Small intestine (tissue), 16 donors: ENCODE measurements at places on chromosomes 5 and 9.

DNA sequence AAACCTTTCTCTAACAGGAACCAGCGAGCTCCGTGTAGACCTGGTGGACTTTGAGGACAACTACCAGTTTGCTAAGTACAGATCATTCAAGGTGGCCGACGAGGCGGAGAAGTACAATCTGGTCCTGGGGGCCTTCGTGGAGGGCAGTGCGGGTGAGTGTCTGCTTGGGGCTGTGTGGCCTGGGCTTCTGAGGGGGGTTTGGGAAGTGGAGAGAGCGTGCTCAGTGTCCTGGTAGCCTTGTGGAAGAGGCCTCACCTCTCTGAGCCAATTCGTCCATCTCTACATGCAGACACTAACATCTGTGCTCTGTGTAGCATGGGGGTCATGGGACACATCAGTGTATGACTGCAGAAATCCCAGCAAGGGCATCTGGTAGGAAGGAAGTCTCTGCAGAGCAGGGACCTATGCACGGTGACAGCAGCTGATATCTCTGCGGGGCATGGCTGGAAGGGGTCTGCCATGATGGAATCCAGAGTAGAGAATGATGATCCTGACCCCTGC, 5.9 kb downstream of the FCN2 start:
- DNase-seq = no peak

- DNase-seq = no peak
Observed at GRCh38 chr9:110025551-110026170, 182.3 kb downstream of the C9orf152 start.

DNA sequence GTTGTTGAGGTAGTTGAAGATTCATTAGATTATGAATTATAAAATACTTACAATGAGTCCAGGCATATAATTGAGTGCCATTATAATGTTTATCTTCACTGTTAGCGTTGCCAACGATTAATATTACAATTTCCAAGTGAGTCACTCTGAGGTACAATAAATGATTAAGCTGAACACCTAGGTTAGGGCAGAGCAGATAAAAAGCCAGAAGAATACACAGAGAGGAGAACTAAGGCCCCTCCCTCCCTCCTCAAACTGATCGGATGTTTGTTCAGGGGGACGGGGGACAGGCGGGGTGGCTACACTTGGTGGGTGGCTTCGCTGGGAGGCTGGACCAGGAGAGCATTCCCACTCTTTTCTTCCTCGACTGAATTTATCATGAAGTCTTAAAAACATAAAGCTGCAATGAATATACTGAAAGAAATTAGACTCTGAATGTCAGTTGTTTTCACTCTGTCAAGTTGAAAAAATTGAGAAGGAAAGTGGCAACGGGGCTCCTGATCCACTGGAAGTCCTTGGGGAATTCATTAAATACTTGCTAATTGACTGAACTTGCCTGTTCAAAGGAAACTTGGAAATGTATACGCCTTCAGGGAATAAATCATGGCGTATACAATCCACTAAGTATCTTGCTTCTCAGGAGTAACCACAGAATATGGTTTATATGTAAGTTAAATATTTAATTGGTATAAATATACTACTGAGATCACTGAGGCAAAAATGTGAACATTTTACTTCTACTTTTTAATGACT, 198.1 kb downstream of the TSSK1B start:
- peak; percentile 29 for DNase-seq

DNA sequence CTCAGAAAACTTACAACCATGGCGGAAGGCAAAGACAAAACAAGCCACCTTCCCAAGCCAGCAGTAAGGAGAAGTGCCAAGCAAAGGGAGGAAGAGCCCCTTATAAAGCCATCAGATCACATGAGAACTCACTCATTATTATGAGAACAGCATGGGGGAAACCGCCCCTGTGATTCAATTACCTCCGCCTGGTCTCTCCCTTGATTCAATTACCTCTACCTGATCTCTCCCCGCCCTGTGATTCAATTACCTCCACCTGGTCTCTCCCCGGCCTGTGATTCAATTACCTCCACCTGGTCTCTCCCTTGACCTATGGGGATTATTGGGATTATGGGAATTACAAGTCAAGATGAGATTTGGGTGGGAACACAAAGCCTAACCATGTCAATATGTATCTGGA, 467.3 kb upstream of the FTMT start:
- DNase-seq = no peak

- no peak for DNase-seq
Observed at GRCh38 chr9:18126831-18127498, 347.0 kb upstream of the ADAMTSL1 start.

DNA sequence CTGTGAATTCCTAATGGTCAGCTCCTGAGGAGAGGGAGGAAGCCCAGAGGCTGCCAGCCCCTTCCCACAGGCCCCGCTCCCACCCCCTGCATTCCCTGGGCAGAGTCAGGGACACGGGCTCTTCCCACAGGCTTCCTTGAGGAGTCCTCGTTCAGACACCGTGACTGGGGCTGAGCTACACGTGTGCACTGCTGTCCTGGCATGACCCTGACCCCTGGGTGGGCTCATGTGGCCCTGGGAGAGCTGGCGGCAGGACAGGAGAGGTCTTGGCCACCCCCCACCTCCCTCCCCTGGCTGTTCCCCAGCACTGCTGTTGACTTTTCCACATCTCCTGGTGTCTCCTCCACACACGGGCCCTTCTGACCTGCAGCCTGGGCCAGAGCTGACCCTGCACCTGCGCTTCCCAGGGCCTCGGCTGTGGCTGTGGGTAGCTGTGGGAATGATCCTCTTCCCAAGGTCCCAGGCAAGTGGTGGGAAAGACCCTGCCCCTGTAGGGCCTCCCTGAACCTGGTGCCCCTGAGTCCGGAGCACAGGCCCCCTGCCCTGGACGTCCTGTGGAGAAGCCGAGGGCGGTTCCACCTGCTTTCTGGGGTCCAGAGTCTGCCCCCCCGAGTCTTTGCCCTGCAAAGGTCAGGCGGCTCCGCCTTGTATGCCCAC, 56.5 kb upstream of the NKD2 start:
- no peak for DNase-seq

DNA sequence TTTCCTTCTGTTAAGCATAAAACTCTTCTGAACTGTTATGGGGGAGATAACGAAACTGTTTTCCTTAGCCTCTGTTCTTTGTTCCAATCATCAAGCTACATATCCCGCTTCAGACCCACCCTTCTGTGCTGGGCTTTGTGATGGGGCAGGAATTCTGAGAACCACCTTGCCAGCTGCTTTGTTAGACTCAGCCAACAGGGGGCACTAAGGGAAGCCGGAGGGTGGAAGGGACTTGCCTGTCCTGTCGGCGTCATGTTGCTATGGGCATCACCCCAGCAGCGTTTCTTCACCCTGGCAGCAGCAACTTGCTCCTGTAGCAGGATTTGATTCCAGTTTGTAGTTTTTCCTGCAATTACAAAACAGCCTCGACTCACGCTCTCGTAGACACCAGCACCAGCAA, 169.1 kb downstream of the CAAP1 start:
- DNase-seq = peak; percentile 63

- DNase-seq = no peak
Observed at GRCh38 chr5:95915999-95916686, 45.5 kb downstream of the ELL2 start.

GRCh38 chr5:16593628-16594027, 23.2 kb downstream of the RETREG1 start:
- DNase-seq = no peak

GRCh38 chr5:59620535-59621212, 272.9 kb downstream of the PDE4D start:
- no peak for DNase-seq

GRCh38 chr9:14981291-14981950, 71.2 kb upstream of the FREM1 start:
- DNase-seq = no peak

DNA sequence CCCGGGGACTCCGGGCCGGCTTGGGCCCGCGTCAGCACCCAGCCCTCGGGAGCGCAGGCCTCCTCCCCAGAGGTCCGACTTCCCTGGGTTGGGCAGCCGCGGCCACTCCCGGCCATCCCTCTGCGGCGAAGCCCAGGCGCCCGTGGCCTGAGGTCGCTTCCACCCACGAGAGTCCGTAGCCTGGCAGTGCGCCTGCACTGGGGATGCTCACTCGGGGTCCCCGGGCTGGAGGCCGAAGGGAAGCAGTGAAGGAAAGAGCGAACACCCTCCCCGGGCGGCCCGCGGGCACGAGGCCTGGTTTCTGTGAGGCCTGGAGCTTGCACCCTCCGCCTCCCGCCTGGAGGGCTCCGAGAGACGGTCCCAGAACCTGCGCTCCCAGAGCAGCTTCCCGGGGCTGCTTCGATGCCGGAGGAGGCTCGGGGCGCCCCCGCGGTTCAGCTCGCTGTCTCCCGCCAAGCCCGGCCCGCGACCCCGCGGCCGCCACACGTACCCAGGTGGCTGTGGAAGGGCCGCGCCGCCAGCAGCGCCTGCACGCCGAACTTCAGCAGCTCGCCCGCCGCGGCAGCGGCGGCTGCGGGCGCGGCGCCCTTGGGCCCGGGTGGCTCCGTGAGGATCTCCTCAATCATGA, 607 bp downstream of the BARX1 start:
- no peak for DNase-seq

GRCh38 chr9:5951686-5952211, 61.1 kb downstream of the MLANA start:
- no peak for DNase-seq

- no peak for DNase-seq
Observed at GRCh38 chr5:135986891-135987401, 32.2 kb upstream of the LECT2 start.

DNA sequence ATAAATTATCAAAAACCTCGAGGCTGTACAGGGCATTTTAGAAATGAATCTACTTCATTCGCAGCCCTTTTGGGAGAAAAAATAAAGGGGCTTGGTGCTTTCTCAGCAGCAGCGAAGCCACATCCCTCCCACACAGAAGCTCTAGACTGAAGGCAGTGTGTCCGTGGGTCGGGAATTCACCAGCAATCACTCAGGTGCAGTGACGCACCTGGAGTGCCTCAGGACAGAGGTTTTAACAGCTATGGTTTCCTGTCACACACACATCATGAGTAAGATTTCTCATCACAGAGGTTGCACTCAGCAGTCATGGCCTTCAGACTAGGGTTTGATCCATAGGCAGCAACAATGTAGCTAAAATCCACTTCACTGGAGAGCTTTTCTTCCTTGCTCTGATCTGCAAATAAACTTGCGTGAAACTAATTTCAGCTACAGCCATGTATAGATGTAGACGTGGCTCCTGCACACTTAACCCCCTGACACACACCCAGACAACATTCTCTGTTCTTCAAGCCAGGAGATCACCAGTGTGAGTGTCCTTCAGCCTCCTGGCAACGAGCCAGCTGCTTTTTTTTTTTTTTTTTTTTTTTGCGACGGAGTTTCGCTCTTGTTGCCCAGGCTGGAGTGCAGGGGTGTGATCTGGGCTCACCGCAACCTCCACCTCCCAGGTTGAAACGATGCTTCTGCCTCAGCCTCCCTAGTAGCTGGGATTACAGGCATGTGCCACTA, 34.8 kb downstream of the DYNC2I2 start:
- DNase-seq = no peak

DNA sequence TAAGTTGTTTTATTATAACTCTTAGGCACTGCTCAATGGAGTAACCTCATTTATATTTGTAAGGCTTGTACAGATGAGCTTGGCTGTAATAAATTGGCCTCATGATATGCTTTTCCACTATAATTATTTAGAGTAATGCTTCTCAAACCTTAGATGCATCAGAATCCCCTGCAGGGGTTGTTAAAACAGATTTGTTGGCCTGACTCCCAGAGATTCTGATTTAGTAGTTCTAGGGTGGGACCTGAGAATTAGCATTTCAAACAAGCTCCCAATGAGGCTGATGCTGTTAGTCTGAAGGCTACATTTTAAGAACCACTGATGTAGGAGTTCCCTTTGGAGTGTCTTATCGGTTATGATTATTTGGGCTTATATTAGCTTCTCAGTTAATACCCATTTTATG, 38.2 kb upstream of the ARSB start:
- DNase-seq = no peak

DNA sequence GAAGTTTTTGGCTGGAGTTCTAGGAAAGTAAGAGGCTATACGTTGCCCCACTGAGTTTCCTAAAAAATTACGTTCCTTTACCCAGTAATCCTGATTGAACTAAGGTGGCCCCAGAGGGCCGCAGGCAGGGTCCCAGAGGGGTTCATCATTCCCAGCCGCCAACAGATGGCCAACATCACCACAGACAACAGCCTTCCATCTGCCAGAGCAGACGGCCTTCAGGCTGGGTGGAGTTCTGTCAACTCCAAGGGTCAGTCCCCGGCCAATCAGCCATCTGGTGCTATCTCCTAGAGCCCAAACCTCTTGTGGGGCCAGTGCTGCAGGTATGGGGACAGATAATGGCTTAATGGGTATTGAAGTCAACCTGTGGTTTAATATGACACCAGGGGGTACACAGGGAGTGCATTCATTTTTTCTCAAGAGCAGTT, 30.4 kb downstream of the TBC1D2 start:
- peak; percentile 76 for DNase-seq

DNA sequence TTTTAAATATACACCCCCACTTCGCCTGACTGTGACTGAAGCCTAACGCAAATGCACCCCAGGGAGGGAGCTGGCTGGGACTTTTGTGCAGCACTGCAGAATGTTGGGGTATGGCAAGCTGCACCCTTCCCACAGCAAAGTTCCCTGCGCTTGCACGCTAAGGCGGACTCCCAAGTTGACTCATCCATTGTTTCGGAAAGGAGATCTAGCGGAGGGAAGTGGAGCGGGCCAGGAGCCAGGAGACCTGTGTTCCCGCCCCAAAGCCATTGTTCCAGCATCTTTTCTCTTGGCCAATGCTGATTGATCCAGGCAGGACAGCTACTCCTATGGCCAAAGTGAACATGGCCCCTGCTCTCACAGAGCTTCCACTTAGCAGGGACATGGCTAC, 202.9 kb downstream of the AOPEP start:
- DNase-seq = no peak

DNA sequence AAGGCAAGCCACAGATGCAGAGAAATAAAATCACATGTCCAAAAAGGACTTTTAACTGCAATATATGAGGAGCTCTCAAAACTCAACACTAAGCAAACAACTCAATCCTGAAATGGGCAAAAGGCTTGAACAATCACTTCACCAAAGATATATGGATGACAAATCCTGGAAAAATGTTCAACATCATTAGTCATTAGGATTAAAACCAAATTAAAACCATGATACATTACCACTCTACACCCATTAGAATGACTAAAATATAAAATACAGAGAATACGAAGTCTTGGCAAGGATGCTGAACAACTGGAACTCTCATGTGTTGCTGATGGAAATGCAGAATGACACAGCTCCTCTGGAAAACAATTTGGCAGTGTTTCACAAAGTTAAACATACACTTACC, 277.4 kb downstream of the TLE1 start:
- no peak for DNase-seq

- DNase-seq = no peak
Observed at GRCh38 chr9:86516564-86516963, 162.4 kb upstream of the TUT7 start.

DNA sequence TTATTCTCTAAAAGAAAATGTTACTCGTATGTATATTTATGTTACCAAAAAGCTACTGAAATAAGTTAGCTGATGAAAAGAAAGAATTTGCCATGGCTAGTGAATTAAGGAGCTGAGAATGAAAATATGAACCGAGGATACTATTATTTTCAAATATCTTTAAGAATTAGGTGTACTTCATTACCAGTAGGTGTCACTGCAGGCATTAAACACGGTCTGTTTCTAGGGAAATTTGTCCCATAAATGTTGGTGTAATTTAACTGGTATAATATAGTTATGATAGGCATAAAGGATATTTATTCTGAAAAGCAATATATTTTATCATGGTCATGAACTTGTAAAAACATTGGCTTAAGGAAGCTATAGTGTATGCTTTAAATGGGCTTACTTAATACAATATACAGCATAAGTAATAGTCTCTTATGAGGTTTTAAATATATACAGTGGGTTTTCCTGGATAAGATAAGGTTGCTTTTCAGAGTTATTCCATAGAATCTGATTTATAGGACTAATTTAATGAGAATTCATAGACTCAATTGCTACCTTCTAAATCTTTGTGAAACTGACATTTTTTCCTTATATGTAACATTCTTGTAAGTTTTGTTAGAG, 72.4 kb upstream of the MPDZ start:
- DNase-seq = peak; percentile 25
